ENCODE measurements at places on chromosomes 3 and 15.

- no peak for DNase-seq
Measured at GRCh38 chr15:66169625-66170024, 83.9 kb downstream of the MEGF11 start.

GRCh38 chr3:122088531-122088930, 33.4 kb downstream of the CD86 start:
- no peak for DNase-seq

DNA sequence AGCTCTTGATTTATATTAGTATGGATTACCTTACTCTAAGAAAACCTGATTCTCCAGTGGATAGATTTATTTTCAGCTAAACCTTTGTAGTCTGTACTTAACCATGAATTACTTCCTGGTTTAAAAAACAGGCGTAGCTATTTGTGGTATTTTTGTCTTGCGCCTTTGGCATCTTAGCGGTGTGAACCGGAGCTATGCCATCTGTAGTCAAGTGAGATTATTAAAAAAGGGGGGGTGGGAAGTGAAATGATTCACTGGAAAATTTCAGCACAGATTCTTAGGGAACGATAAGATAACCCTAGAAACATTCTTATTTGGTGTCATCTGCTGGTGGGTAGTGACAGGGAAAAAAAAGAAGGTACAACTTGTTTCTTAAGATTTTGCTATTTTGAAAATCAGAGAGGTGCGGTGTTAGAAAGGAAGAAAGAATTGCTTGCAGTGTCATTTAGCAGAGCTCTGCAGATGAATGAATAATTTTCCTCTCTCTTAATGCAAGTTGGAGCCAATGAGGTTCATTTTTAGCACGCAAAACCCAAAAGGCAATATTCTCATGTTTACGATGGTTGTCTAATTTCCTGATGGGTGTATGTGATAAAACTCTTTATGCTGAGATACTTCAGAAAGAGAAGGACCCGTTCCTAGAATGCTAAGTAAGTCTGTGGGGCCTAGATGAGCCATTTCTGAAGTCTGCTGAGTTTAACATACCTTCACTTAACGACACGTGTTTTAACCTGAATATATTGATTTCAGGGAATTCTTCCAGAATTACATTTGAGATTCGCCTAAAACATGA, 44.0 kb downstream of the PSMD6 start:
- no peak for DNase-seq

DNA sequence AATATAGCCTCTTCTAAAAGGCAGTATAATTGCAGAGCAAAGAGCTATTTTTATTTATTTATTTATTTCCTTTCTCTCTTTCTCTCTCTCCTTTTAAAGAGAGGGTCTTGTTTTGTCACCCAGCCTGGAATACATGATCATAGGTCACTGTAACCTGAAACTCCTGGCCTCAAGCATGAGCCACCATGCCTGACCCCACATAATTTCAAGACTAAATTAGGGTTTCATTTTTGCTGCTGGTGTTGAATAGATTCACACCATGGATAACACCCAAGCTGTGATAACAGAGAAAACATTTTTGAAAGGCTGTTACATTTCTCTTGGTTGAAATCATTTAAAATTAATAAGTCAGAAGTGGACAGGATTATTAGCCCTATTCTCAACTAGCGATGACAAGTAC, 131.6 kb downstream of the LEKR1 start:
- no peak for DNase-seq

DNA sequence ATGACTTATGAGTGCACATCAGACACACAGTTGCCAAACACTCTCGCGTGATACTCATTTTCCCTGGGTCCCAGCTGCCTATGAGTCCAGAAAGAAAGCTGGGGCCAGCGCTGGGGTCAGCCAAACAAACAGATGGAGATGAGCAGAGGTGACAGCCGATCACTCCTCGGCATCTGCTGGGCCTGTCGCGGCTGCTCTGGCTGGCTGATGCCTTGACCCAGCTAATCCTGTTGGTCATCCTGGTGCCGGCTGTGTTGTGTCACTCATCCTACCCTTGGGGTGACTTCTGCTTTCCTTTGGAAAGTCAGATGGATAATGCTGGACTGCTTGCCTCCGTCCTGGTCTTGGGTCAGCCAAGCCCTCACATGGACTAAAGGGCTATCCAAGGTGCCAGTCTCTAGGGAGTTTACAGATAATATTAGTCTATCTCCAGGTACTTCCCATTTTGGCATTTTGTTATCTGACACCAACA, 105.3 kb upstream of the PDZRN3 start:
- DNase-seq = no peak

GRCh38 chr3:188279502-188280335, 125.8 kb downstream of the LPP start:
- no peak for DNase-seq

DNA sequence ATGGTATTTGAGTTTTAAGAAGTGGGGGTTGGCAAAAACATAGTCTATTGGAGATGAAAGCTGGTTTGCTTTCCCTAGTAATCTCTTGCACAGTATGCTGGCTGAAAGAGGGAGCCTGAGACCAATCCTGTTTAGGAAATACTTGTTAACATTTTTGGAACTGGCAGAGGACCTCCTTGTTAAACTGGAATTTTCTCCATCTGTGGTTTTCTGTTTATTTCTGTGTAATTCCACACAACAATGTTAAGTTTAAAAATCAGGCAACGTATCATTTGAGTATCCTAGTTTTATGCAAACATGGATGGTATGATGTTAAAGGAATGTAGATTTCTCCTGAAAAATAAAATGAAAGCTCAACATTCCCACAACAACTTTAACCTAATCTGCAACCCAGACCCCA, 536.0 kb upstream of the TBL1XR1 start:
- no peak for DNase-seq

DNA sequence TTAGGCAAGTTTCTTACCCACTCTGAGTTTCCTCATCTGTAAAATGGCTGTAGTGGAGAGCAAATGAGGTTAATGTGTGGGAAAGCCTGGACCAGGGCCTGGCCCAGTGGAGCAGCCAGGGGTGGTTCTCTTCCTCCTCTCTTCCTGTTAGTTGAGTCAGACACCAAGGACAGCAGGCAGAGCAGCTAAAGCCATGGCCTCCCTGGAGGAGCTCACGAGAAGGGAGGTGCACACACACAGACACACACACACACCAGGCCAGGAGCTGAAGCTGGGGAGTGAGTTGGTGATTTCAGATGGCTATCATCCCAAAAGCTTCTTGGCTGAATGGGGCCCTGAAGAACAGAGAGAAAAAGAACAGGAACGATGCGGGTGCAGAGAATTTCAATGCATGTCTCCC, 33.2 kb upstream of the TSPAN3 start:
- no peak for DNase-seq

DNA sequence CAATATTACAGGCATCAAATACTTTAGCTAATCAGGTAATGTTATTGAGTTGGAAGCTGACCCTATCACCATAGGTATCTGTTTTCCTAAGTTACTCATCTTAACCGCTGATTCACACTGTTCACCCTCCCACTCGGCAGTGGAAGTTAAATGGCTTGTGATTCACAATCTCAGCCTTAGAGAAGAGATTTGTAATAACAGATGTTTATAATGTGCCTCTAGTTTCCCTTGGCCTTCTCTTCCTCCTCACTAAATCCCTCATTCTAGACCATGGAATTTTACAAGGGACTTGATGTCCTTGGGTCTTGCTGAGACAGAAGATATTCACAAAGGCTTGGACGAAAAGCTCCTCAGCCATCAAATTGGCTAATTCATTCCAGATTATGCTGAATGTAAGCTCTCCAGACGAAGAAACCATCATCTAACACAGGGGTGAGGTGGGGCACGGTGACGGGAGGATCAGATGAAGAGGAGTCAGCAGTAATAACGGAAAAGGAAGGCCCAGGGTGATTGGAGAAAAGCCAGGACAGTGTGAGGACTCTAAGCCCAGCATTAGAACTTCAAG, 931.7 kb downstream of the MCTP2 start:
- no peak for DNase-seq

GRCh38 chr3:54008744-54009143, 113.6 kb upstream of the CACNA2D3 start:
- no peak for DNase-seq

DNA sequence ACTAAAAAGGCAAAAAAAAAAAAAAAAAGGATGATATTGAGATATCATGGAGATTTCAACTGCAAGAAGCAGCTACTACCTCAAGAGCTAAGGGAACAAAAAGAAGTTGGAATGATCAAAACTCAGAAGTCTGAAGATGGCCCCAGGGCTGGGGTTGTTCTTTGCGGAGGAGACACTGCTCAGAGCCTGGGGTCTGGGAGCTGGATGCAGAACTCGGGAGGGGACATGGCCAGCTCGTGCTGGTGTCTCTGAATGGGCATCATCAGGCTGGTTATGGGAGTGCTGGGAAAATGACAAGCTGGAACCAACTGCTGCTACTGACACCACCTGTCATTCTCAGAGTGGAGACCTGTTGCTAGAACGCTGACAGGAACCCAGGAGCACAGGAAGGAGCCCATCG, 14.2 kb upstream of the ADIPOQ start:
- no peak for DNase-seq

DNA sequence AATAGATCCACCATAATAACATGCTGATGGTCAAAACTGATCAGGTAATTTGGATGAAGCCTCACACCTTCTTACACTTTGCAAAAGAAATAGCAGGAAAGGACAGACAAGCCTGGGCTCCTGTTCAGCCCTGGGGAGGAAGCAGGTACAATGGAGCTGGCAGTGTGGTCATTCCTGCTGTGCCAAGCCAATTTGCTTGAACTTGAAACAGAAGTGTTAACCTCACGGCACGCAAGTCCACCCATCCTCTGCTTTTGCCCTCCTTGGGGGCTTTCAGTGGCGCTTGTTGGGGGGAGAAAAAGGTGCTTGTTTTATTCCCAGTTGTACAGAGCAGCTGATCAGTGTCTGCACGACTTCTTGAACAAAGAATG, 36.8 kb upstream of the RFTN1 start:
- DNase-seq = no peak

DNA sequence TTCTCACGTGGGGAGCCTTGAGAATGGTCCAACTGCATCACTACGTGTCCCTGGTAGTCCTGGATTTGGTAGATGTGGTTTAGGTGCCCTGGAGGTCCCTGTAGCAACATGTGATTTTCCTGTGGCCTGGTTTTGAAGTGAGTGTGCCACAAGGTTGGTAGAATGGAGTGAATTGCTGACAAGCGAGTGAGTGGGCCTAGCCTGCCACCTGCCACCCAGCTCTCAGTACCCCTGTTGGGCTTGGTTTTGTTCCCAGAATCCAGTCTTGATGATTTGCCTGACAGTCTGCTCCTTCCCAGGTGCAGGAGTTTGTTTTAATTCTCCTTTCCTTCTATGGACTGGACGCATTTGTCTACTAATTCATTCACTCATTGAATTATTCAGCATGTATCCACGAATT, 19.4 kb downstream of the RPLP1 start:
- no peak for DNase-seq

DNA sequence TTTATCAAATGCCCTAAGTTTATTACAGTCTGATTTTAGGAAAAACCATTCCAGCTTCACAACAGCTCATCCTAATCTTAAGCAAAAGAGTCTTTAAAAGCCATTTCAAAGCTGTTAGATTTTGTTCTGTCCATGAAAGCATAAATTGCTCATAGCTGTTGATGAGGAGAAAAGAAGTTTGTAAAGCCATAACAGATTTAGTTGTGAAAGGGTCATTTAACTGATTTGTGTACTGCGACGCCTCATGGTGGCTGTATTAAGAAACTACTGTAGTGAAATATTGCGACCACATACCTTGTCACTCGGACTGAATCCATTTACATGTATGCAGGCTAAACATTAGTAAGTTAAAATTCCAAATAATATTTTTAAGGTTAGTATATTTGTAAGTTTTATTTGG, 20.9 kb downstream of the BBX start:
- no peak for DNase-seq

DNA sequence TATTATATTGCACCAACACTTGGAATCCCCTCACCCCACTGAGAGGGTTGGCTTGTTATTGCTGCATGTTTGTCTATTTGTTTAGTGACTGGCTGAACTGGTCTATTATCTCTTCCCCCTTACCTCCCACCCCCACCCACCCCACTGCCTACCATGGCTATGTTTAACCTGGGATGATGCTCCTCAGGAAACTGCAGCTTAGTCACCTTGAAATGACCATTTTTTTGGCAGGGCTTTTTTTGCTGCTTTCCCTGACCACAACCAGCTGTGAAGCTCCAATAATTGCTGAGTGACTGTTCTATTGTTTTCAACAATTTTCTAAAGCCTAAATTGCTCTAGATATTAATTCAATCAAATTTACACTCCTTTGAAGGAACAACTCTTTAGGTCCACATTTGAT, 137.9 kb upstream of the CADM2 start:
- DNase-seq = no peak

DNA sequence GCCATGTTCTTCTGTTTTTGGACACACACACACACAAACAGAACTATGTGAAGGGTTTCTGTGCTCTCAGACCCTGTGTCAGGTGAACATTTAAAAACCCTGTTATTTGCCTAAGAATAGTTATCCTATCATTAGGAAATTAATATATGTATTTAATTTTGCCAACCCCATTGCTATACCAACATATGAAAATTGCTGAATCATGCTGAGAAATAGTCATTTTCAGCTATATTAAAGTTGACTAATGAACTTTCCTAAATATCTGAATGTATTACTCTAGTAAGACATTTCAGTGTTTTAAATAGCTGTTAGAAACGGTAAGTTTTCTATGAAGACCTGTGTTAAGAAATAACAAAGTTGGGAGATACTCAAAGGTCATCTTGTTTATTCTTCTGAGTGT, 596.9 kb upstream of the GRM7 start:
- no peak for DNase-seq

DNA sequence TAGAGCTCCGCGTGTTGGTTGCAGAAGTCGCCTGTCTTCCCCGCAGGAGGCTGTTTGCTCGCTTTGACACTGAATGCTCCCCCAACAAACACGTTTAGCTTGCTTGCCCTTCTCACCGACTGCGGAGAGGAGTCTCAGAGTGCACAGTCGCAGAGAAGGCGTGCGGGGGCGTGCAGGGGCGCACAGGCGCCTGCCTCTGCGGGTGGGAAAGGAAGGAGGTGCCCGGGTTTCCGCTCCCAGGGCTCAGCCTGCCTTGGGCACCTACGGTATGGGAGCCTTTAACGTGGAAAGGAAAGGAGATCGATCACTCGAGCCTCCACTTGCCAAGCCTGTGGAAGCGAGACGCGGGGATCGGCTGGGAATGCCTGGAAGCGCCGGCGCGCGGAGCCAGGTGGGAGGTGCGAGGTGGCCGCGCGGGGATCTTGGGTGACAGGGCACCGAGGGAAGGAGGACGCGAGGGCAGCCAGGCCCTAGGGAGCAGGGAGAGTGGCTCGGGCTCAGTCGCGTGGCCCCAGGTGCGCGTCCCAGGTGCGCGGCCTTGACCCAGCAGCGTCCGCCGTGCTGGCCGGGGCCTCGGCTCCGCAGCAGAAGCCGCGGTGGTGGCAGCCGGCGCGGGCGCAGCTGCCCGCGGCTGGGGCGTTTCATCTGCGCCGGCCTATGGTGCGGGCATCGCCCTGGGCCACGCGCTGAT, at the start of gene FAN1:
Gene FAN1 (plus strand): TSS at position 419 of the 691 bp plus-strand sequence. CDS start 749 bp downstream, outside the sequence.
- DNase-seq = peak; percentile 66
